Caudate nucleus (tissue), 63 donors: ENCODE measurements at places on chromosomes 6 and 20.

DNA sequence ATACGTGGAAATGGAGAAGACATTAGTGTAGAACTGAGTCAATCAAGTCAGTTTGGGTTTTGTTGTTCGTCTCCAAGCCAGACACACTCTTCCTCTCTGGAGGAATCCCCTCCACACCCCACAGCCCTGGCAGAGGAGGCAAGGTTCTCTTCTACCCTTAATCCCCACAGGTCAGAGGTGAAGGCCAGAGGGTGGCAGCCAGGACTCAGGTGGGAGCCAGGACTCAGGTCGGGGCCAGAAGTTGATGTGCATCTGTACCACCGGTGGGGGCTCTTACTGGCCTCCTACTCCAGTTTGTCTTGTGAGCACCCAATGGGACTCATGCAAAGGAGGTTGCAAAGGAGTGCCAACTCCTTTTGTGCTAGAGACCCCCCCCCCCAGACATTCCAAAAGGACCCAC, 126.4 kb downstream of the TBXT start:
- DNase-seq, result no peak

GRCh38 chr6:142695016-142695415, 250.0 kb downstream of the HIVEP2 start:
- DNase-seq, result no peak

DNA sequence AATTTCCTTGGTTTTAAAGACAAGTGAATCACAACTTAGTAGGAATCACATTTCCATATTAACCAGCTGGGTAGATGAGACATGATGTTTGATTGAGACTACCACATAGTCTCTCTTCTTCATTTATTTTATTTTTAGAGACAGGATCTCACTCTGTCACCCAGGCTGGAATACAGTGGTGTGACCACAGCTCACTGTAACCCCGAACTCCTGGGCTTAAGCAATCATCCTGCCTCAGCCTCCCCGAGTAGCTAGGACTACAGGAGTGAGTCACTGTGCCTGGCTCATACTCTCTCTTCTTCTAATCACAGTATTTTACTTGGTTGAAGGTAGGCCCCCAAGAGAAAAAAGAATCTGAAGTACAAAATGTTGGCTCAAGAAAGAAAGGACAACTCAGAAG, 80.2 kb upstream of the ASF1A start:
- DNase-seq, result no peak

DNA sequence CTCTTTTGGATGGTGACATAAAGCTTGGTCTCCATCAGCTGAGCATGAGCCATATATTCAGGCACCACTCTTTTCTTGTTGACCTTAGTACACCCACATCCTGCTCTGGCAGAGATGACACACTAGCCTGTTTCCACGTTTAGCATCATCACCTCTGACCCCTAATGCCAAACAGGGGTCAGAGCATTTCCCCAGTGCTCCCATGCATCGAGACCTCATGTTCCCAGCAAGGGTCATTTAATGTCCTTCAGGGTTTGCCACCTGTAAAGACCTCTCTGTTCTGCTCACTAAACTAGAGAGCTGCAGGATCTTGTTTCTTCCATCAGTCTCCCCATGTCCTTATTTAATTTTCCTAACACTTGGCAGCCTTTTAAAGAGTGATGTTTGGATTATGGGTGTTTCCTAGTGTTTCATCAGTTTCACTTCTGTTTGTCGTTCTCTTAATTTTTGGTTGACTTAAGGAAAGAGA, 97.5 kb downstream of the AIG1 start:
- DNase-seq, result no peak
